ENCODE measurements at places on chromosomes 7 and 10. TPM values are rescaled to one million over a fixed set of nuclear protein-coding genes. Genes with fewer than 3 reads are reported as not detected.
A peak's percentile ranks its signal among the peaks of the same experiment; 100 is the strongest.

The SPDYE16 gene
- total RNA-seq = not detected

The GOLGA7B gene
- 1.1 TPM for total RNA-seq

DNA sequence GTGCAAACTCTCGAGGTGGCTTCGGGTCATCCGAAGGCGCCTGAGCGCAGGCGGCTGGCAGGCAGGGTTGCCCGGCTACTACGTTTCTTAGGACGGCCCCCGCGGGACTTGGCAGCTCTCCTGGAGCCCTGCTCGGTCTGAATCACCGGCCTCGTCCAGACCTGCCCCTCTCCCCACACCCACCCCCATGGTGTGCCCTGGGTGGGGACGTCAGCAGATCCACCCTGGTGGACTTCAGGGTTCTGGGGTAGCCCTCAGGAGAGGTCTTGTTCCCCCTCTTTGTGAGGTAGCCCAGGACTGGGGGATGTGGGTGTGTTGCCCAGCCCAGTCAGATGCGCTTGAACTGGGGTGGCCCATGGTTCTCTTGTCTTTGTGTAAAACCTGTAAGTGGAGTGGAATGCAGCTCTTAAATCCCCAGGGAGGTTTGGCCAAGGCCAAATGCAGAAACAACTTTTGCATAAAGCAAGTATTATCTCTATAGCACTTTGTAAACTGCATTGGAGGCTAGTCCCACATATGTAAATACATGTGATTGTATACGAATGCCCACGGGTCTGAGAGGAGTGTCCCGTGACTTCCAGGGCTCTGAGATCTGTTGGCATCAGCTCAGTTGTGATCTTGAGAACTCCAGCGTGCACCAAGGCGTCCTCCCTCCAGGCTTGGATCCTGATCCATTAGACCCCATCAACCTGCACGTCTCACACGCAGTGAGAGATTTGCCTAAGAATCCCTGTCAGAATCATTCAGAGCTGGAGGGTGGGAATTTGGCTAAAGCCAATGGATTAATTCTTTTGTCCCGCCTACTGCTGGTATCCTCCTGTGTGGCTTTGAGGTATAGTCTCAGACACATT lies 1.8 kb downstream of the PFKFB3 start:
- DNase-seq = peak; percentile 45

DNA sequence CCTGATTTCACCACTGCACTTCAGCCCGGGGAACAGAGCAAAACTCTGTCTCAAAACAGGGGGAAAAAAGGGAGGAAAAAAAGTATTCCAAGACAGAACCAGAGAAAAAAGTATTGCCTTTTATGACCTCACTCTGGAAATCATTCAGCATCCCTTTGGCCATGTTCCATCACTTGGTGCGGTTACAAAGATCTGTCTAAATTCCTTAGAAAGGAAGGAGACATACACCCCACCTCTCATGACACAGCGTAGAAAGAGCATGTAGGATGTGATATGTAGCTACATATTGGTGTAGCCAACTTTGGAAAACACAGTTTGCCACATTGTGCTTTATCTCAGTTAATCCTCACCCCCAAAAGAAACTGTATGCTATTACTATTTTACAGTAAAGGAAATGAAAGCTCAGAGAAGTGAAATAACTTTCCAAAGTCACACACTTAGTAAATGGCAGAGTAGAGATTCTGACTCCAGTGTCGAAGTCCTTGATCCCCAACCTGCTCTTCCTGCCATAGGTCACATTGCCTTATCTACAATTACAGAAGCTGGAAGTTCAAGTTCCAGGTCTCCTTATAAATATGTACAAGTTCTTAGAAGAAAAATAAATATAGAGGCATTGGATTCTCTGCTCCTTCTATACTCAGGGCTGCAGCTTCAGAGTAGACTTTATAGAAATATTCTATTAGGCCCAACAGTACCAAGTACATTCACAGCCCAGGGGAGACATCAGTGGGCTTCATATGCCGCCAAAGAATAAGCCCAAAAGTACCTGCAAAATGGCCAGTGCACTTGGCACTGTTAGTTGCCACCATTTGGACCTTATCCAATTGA lies 91.6 kb upstream of the KMT2E start:
- DNase-seq = no peak

DNA sequence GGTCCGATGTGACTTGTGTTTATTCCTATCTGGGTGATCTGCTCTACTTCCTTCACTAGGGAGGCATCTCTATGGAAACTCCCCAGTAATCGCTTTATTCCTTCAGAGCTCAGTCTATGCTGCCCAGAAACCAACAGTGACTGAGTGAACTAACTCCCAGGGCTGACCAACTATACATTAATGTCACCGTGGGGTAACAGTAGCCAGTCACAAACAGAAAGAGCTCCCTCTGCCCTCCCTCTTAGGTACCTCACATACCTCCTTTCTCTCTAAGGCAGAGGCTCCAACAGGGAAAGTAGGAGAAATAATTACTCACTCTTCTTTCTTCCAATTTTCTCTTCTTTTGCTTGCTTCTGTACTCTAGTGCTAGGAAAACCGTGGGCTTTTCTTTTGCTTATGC lies 855.0 kb downstream of the REEP3 start:
- DNase-seq = no peak
